ENCODE measurements at places on chromosomes 5 and 9.

DNA sequence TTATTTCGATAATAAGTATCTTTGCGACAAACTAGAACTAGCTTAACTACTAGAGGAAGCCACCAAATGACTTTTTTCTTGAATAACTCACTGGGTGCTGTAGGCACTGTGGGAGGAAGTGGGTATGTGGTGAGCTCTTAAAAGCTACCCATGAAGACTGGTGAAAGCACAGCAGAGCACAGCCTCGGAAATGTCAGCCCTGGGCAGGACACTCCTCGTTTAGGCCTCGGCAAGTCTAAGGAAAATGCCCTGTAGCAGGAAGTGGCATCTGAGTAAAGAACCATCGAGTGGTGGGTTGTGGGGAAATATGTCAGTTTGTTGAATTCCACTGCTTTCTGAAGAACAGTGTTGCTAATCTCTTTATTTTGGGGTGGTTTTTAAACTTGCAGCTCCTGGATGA is 44.0 kb upstream of the NCS1 start:
- DNase-seq, result peak; percentile 73

DNA sequence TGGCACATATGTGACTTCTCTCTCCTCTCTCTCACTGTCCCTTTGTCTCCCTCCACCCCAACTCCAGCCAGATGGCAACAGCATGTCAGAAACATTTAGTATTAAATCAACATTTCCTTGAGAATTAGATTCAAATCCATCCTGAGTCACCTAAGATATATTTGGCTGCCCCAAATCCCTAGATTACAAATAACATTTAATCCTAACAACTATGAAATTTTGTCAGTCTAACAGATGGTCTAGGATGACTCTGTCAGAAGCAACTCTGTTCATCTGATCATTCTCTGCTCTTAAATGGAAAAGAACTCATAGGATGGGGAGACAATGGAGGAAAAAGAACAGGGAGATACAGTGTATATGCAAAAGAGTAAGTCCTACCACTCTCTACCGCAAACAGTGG is 201.2 kb downstream of the TSSK1B start:
- DNase-seq, result no peak

GRCh38 chr5:14295610-14296009 is 152.5 kb downstream of the TRIO start:
- no peak for DNase-seq

GRCh38 chr5:88957013-88957412 is 74.0 kb upstream of the MEF2C start:
- DNase-seq, result no peak

- DNase-seq, result no peak
Observed at GRCh38 chr9:134243778-134244467, 79.6 kb upstream of the RNU6ATAC start.

DNA sequence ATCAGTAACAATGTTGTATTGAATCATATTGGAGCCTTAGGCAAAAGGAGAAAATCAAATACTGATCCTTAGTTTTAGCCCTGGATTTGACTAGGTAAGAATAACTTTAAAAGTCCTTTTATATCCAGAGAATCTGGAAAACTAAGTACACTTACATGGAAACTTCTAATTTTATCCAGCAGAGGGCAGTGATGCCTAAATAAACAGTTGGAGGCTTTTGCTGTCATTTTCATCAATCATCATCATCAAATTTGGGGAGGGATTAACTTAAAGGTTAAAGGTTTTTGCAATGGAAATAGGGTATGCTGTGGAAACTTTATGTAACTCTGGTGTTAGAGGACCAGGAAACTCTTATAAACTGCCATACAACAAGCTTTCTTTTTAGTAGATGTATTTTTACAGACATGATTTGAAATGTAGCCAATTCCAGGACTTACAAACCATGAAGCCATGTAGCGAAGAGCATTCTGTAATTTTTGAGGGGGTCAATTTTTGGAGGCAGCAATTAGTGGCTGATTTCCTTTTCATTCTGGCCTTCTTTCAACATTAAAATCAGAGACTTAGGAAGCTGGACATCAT is 112.7 kb downstream of the OSTF1 start:
- DNase-seq, result no peak

DNA sequence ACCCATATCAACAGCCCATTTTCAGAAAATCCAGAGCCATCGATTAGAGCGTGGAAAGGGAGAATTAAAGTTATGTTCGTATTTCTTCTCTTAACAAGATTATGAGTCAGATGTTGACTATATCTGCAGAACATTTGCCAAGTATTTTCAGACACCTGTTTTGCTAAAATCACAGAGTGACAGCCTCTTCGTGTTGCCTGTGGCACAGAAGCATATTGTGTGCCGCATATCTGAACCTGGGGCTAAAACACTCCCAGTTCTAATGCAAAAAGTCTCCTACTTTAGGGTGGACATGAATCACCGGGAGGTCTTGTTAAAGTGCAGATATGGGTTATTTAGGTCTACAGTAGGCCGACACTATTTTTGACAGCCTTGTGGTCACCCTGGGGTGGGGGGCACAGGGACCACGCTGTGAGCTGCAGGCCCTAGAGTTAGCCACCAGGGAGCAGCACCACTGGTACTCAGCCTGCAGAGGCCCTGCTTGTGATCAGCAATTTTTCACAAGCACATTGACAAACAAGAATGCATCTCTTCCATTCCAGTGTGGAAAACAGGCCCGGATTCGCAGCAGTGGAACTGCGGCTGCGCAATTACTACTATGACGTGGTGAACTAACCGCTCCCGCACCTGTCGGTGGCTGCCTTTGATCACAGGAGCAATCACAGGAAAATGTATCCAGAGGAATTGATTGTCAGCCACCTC is 93.5 kb downstream of the SYK start:
- DNase-seq, result no peak

- DNase-seq, result no peak
Observed at GRCh38 chr5:2007878-2008501, 125.3 kb upstream of the IRX4 start.

- no peak for DNase-seq
Observed at GRCh38 chr9:72440992-72441847, 76.2 kb upstream of the ZFAND5 start.

GRCh38 chr5:6222121-6222520 is 156.2 kb downstream of the MED10 start:
- DNase-seq, result no peak

DNA sequence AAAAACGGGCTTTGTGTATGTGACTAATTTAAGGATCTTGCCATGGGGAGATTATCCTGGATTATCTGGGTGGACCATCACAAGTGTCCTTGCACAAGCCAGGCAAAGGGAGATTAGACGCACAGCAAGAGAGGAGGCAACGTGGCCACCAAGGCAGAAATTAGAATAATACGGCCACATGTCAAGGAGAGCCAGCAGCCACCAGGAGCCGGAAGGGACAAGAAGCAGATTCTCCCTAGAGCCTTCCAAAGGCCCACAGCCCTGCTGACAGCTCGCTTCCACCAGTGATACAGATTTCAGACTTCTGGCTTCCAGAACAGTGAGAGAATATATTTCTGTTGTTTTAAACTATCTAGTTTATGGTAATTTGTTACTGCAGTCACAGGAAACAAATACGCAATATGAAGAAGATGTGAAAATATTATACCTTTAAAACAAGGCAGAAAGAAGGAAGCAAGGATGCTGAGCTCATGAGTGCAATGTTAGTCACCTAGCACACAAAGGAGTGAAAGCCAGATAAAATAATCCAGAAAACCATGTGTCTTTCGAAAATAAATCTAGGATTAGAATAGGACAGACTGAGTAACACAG is 28.7 kb upstream of the F2RL1 start:
- no peak for DNase-seq

DNA sequence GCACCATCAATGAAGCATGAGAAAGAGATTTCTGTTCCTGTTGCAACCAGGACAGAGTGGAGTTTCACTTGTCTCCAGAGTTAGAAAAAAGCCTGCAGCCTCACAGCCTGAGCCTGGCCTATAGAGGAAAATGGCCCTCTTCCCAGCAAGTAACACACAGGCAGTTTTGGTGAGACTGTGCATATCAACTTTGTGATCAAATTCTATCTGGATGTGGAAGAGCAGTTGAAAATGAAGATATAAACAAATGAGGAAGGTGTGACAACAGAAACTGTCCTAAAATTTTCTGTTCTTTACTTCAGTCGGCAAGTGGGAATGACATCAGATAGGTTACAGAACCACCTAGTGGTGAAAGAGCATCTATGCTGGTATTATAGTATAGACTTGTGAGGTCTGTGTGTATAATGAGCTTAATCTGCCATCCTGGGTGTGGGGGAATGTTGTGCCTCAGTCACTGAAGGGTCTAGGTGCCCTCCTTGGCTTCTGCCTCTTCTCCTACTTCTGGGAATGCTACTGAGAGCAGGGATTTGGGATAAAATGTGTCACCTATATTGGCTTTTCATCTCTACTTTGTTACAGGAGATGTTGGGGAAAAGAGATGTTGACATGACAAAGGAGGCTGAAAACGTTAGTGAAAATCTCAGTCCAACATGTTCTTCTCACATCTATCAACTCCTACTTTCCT is 28.2 kb downstream of the YIPF5 start:
- no peak for DNase-seq

DNA sequence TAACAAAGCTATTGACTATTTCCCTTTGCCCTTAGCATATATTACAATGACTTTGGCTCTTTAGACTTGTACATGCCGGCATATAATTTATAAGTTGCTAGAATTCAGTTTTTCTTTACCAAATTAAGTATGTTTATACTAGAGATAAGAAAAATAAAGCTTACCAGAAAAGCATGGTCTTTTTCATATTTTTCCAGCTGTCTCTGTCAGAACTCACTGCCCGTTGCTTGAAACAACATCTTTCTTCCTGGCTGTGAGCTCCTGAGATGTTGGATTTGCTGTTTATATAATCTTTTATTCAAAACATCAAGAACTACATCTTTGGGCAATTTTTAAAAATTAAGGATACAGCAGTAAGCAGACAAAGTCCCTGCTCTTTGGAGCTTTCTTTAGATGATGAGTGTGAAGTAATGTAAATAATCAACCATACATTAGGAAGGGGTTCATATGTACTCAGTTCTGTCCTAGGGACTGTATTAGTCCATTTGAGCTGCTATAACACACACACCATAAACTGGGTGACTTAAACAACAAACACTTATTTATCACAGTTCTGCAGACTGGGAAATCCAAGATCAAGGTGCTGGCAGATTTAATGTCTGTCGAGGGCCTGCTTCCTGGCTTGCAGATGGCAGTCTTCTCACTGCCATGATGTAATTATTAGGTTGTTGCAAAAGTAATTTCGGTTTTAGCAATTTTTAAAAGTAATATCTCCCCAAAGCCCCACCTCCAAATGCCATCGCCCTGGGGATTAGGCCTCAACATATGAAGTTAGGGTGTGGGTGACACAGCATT is 45.4 kb upstream of the RANBP3L start:
- no peak for DNase-seq

Data from effector memory CD4-positive, alpha-beta T cell (primary cell).